AG20443 (cell line): ENCODE measurements at places on chromosomes 13 and 19.

GRCh38 chr13:33355201-33355895 is 69.8 kb upstream of the STARD13 start:
- peak; percentile 58 for DNase-seq

- DNase-seq: peak; percentile 21
Observed at GRCh38 chr19:28793391-28794168, 419.4 kb downstream of the UQCRFS1 start.

DNA sequence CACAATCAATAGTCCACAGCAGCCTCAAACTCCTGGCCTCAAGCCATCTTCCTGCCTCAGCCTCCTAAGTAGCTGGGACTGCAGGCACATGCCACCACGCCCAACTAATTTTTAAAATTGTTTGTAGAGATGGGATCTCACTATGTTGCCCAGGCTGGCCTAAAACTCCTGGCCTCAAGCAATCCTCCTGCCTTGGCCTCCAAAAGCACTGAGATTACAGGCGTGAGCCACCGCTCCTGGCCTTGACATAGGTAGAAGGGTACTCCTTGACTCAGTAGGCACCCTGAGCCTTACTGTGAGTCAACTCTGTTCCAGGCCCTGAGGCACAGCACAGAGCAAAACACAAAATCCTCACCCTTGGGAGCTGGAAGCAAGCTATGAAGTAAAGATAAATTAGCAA is 7.8 kb downstream of the TNPO2 start:
- no peak for DNase-seq

DNA sequence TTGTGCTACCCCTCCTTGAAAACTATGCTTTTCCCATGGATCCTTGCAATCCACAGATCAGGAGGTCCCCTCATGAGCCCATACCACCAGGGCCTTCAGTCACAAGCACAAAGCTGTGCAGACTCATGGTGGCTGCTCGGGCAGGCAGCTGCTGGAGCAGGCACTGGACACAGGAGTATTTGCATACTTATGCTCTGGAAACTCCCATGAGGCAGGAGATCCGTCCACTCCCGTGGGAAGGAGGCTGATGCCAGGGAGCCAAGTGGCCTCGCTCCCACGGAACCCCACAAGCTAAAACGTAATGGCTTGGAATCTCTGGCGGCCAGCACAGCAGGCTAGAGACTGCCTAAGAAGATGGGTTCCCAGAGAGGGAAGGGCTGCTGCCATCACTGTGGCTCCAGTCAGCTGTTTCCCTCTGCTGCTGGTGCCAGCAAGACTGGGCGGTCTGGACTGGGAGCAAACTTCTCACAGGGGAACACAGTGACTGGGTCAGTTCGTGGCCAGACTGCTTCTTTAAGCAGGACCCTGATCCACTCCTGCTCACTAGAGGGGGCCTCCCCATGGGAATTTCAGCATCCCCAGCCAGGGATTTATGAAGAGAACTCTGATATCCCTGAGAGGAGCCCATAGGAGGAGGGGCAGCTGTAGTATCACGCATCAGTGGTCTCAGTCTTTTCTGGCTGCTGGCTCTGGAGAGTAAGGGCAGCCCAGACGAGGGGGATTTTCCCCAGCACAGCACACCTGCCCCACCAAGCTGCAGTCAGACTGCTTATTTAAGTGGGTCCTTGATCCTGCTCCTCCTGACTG is 370.3 kb upstream of the ATXN8OS start:
- no peak for DNase-seq

DNA sequence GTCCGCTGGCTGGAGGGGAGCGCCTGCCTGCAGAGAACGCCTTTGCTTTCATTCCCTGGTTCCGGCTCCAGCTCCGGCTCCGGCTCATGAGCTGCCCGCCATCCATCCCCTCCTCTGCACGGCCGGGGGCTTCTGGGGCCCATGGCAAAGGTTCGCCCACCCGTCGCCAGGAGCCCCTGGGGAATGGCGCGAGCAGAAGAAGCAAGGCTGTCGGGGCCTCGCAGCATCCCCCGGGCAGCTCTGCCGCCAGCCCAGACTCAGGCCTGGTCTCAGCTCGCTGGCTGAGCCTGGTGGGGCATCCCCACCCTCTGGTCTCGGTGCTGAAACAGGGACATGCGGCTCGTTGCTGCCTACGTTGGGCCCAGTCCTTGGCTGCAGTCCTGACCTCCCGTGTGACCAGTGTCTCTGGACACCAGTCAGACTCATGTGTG is 96.8 kb downstream of the KDM4B start:
- DNase-seq: no peak

- DNase-seq: peak; percentile 91
Observed at GRCh38 chr19:35318679-35319448, 10.1 kb upstream of the CD22 start.

DNA sequence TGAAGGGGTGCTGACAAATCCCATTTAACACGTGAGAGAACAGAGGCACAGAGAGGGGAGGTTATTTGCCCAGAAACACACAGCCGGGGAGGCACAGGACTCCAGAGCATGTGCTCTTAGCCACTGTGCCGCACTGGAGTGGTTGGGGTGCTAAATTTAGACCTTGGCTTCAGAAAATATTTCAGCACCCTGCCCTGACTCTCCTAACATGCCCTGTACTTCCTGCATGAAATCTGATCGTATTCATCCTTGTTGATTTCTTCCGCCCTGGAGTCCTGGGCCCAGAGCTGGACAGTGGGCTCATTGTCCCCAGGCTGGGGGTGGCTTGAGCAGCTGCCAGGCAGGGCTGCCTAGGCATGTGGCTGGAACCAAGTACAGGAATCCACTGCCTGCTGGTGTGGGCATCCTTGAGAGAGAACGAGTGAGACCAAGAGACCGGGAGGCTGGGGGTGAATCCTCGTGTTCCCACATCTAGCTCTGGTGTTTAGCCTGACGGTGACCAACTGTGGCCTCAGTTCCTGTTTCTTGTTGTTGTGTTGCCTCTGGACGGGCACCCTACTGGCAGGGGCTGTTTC is 5.3 kb downstream of the SLC27A1 start:
- DNase-seq: peak; percentile 40

DNA sequence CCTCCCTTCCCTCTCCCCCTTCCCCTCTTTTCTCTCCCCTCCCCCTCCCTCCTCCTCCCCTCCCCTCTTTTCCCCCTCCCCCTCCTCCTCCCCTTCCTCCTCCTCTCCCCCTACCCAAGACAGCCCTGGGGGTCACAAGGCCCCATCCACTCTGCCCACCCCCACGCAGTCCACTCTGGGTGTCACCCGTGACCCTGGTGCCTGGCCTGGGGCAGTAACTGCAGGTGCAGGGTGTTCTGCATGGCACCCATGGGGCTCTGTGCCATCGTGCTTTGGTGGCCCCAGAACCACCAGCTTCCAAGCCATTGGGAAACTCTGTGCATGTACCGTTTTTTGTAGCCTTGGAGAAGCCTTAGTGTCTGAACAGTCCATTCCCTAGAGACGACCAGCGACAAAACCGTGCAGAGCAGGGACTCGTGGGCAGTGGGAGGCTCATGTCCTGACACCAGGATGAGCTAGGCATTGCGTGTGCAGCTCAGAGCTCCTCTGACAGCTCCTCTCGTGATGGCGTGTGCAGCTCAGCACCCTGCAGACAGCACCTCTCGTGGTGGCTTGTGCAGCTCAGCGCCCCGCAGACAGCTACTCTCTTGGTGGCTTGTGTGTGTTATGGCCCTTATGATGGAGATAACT is 43.7 kb upstream of the F7 start:
- DNase-seq: no peak

GRCh38 chr13:51125495-51126226 is 14.6 kb upstream of the C13orf42 start:
- DNase-seq: peak; percentile 79

DNA sequence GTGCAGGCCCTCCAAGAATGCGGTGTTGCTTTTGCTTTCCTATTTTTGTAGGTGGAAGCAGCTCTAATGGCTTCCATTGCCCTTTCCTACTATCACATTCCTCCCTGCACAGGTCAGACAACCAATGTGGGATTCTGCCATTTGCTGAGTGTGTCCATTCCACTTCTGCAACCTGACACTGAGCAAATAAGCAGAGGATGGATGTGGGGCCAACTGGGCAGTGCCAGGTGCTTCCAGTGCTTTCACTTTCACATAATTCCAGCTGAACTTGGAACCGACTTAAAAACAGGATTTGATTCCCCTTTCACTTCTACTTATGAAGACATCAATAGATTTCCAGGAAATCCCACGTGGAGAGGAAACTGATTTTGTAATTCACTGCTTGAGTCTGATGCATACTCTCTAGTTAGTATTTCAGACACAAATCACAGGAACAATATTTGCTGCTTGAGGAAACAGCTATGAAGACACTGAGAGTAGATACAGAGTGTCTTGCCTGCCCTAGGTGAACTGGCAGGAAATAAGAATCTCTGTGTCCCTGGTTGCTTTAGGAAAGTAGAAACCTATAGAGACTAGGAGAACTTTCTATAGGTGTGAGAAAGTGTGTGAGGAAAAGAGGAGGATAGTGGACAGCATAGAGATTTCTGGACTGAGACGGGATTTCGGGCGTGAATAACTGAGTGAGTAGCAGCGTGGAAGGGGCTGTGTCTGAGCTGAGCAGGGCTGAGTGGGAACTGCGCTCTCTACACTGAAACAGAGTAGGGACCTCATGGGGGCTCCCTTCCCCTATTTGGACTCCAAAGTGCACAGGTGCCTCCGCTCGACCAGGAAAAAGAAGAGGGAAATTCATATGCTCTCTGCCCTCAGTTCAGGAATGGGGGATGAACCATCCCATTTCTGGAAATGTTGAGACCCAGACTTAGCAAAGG is 22.5 kb downstream of the LGALS16 start:
- DNase-seq: no peak

DNA sequence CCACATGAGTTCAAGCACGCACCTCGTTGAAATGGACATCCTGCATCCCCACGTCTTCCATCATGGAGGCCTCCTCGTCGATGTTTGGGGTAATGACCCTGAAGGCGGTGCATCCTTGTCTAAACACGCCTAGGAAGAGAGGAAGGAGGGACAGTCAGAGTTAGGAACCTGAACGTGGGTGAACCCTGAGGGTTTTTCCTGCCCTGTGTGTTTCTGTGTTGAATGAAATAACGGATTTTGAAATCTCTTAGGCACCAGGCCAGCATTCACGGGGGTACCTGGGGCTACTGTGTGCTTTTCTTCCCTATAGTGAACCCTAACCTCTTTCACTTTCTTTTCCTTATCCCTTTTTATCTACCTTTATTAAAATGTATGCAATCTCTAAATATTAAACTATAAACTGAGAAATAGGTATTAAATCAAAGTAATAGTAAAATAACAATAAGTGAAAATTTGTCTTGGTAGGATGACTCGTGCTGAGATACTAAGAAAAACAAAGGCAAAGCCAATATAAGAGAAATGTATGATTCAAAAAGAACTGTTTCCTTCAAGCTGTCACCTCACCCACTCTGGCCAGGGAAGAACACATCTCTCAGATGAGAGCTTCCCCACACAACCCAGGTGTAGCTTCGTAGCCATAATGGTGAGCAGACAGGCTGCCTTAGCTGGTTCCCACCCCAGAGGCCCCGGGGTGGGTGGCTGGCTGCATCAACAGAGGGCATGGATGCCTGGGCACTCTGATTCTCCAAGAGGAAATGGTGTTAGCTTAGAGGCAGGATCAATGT is 72.1 kb upstream of the SLC15A1 start:
- no peak for DNase-seq

DNA sequence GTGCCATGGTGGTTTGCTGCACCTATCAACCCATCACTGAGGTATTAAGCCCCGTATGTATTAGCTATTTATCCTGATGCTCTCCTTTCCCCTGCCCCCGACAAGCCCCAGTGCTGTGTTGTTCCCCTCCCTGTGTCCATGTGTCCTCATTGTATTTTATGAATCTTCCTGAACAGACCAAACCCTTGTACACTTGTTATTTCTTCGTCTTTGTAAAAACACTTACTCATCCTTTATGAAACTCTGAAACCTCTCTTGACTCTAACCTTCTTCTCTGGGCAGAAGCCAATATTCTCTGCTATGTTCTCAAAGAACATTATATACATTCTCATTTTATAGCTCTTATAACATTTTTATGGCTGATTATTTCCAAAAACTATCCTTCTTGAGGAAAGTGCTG is 746.9 kb downstream of the EFNB2 start:
- DNase-seq: no peak

DNA sequence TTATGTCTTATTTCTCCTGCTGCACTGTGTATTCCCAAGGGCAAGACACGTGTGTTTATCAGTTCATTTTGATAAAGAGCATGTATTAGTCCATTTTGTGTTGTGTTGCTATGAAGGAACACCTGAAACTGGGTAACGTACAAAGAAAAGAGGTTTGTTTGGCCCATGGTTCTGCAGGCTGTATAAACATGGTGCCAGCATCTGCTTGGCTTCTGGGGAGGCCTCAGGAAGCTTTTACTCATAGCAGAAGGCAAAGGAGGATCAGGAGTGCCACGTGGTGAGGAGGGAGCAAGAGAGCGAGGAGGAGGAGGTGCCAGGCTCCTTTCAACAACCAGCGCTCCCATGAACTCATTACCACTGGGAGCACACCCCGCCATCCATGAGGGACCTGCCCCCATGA is 214.0 kb downstream of the UQCRFS1 start:
- DNase-seq: no peak

GRCh38 chr13:24459234-24459633 is 53.3 kb downstream of the PARP4 start:
- peak; percentile 68 for DNase-seq

DNA sequence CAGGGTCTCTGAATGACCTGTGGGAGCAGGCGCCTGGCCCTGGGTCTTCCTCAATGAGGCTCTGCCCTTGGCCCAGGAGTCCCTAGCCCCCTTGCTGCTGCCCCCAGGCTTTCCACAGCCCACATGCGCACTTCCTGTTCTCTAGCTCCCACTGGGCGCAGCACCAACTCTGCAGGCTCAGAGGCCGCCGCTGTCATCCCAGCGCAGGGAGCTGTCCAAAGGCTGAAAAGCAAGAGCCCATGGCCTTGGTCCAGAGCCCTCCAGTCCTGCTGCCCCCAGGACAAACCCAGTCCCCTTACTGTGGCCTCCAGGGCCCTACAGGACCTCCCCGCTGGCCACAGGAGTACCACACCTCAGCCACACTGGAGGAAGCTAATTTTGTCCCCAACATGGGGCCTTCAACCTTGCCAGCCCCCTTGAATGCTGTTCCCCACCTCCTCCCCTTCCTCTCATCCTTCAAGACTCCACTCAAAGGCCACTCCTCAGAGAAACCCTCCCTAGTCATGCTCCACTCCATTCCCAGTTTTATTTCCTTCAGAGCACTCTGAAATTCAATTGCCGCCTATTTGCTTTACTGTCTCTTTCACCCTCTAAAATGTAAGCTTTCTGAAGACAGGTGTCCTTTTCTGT is 8.0 kb upstream of the POU2F2 start:
- DNase-seq: peak; percentile 85

- DNase-seq: no peak
Observed at GRCh38 chr13:74570834-74571233, 436.6 kb upstream of the KLF12 start.

GRCh38 chr19:38057959-38058690 is 151.1 kb downstream of the SIPA1L3 start:
- no peak for DNase-seq

DNA sequence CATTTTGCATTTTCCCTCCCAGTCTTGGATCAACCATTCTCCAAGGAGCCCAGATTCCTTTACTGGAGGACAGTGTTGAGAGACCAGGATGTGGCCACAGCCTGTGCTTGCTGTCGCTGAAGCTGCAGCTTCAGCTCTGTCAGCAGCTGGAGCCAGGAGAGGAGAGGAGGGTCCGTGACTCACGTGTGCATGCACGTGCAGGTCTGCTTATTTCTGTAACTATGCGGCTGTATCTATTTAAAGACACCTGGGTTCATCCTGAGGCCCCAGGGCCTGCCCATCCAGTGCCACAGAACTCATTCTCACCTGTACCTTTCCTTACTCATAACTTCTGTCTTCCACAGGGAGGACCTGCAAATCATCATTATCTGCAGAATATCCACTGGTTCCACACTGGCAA is 8.2 kb upstream of the LAMP1 start:
- no peak for DNase-seq
